ENCODE measurements at places on chromosomes 4 and X.

- H3K4me1 ChIP-seq, result no peaks in the 10 kb centered on the region
- H3K36me3 ChIP-seq, result no peaks in the 10 kb centered on the region
- no peaks in the 10 kb centered on the region for H3K27me3 ChIP-seq
- no peak overlapping the region for H3K4me3 ChIP-seq
- H3K27ac ChIP-seq, result no peak overlapping the region
These were observed 16.3 kb downstream of the PJA1 start for GRCh38 chrX:69148946-69149345.

GRCh38 chrX:53287493-53288138 lies 6.2 kb upstream of the IQSEC2 start:
- DNase-seq, result peak; percentile 79
- H3K4me3 ChIP-seq, result peak overlapping the region; percentile 5
- H3K36me3 ChIP-seq, result no peaks in the 10 kb centered on the region
- peaks cover 22% of the 10 kb centered on the region for H3K4me1 ChIP-seq
- no peaks in the 10 kb centered on the region for H3K27me3 ChIP-seq

- H3K4me1 ChIP-seq, result peaks cover 41% of the 10 kb centered on the region
- H3K27ac ChIP-seq, result no peak overlapping the region
- no peak overlapping the region for H3K4me3 ChIP-seq
- DNase-seq, result no peak
- H3K36me3 ChIP-seq, result peaks cover 6% of the 10 kb centered on the region
- H3K27me3 ChIP-seq, result no peaks in the 10 kb centered on the region
These were observed 36.1 kb downstream of the NFKB1 start for GRCh38 chr4:102537269-102537668.

DNA sequence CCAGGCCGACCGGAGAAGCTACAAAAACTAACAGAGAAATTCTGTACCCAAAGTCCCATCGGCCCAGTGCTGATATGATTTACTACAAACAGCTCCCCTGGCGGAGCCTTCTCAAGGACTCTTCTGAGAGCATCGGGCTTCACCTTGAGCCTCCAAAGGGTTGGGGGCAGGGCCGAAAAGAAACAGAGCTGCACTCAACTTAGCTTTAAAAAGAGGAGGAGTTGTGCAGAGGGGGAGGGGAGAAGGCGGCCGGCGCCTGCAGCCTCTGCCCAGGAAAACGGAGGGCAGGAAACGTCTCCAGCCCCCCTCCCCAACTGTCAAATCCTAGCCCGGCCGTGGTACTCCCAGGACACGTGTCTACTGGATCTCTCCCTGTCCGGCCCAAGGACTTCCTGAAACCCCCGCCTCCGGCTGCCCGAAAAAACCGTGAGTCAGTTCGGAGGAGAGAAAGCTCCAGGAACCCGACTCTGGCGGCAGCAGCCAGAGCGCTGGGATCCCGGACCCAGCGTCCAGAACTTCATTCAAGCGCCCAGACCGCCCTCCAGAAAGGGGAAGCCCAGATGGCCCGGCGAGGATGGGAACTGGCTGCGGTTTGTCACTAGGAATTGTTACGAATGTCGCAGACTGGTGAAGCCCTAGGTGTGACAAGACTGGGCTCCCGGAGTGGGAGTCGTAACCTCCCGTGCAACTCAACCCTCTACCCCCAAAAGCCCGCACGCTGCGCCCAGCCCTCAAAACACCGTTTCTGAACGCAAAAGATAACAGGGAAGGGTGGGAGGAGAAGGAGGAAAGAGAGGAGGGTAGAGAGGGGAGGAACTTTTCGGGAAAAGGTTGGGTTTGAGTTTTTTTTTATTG lies 973 bp downstream of the ADAMTS3 start:
- peak overlapping the region; percentile 65 for H3K27ac ChIP-seq
- DNase-seq, result peak; percentile 81
- no peaks in the 10 kb centered on the region for H3K27me3 ChIP-seq
